Activated CD4-positive, alpha-beta T cell treated with anti-CD3 and anti-CD28 coated beads, Interleukin-2, amount 50 U/mL, for 24 hours (primary cell): ENCODE measurements at places on chromosomes 2 and 18.
A peak's percentile ranks its signal among the peaks of the same experiment; 100 is the strongest.

DNA sequence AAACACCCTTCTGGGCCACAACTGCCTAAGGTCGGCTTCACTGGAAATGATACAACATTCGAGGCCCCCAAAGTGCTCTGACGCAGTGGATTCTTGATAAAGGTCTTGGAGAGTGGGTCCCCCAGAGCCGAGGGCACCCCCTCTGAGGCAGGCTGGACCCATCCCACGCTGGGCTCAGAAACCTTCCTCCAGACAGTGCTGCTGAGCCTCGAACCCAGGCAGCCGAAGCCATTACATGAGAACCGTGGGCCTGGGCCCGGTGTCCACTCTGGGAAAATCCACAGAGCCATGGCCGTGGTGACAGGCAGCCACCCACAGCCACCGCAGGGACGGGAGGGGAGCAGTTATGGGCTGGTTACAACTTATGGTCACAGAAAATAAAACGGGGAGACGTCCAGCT lies 81.4 kb upstream of the ID2 start:
- no peak for DNase-seq

DNA sequence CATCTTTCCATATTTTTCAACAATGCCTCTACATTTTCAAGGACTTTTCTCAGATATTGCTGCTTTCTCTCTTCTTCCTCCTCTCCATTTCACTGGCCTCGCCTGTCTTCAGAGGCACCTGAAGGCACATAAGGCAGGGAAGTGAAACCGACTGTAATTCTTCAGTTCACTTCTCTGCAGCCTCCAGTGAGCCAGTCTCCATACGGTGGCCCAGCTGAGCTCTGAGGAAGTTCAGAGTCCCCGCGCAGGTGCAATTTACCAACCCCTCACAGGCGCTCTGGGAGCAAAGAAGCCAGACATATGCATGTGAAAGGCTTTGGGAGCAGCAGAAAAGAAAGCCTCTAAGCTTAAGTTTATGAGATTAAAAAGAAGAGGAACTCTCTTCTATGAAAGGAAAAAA lies 12.4 kb downstream of the KLHL14 start:
- no peak for DNase-seq

- DNase-seq: no peak
These were observed 19.1 kb downstream of the TRAF3IP1 start for GRCh38 chr2:238339395-238339780.

GRCh38 chr18:21841570-21841969 lies 101.0 kb downstream of the MIB1 start:
- no peak for DNase-seq

- DNase-seq: no peak
These were observed 31.9 kb downstream of the ABHD3 start for GRCh38 chr18:21672521-21673267.

DNA sequence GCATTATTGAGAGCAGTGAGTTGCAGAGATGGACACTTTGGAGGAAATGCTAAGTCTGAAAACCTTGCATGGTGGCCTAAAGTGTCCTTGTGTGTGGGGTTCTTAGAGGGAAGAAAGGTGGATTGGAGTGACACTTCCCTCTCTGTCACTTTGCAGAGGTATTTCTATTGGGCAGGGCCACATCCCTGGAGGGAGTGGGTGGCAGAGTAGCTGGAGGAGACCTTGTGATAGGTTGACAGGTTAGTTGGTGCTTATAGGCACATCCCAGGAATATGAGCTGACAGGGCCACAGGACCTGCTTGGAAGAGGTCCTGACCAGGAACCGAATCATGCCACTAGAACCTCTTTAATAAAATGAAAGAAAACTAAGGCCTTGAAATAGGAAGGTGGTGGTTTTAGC lies 972 bp upstream of the IGFBP5 start:
- no peak for DNase-seq

DNA sequence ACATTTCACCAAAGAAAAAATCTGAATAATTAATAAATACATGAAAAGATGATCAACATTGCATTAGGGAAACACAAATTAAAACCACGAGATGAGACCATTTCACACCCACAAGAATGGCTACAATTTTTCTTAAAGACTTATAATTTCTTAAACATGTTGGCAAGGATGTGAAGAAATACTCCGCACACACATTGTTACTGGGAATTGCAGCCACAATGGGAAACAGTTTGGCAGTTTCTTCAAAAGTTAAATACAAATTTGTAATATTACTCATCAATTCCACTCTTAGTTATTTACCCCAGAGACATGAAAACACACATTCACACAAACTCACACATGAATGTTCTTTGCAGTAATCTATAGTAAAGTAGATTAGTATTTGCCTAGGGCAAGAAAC lies 363.3 kb upstream of the SMIM21 start:
- no peak for DNase-seq

- DNase-seq: no peak
These were observed 112.7 kb upstream of the DLX2 start for GRCh38 chr2:172215172-172215935.

GRCh38 chr2:15982285-15983044 lies 42.1 kb downstream of the MYCN start:
- DNase-seq: no peak

DNA sequence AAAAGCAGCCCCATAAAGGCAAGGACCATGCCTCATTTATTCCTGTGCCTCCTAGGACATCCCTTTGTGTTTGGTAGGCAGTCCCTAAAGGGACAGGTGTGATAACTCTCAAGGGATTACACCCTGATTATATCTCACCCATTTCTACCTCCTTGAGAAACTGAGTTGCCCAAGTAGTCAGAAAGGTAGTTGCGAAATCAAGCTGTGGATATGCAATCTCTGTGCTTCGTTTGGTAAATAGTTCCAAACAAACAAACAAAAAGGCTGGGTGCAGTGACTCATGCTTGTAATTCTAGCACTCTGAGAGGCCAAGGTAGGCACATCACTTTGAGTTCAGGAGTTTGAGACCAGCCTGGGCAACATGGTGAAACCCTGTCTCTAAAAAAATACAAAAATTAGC lies 100.2 kb upstream of the ARL5A start:
- DNase-seq: no peak

GRCh38 chr18:52325997-52326396 lies 14.0 kb upstream of the DCC start:
- DNase-seq: no peak

- DNase-seq: no peak
These were observed 690.1 kb upstream of the KLHL29 start for GRCh38 chr2:22694856-22695255.

GRCh38 chr2:19363474-19363778 lies 5.0 kb upstream of the OSR1 start:
- DNase-seq: no peak

GRCh38 chr2:25368660-25369059 lies 26.9 kb upstream of the DNMT3A start:
- DNase-seq: no peak

- no peak for DNase-seq
These were observed 179.9 kb upstream of the MSH6 start for GRCh38 chr2:47602996-47603395.

DNA sequence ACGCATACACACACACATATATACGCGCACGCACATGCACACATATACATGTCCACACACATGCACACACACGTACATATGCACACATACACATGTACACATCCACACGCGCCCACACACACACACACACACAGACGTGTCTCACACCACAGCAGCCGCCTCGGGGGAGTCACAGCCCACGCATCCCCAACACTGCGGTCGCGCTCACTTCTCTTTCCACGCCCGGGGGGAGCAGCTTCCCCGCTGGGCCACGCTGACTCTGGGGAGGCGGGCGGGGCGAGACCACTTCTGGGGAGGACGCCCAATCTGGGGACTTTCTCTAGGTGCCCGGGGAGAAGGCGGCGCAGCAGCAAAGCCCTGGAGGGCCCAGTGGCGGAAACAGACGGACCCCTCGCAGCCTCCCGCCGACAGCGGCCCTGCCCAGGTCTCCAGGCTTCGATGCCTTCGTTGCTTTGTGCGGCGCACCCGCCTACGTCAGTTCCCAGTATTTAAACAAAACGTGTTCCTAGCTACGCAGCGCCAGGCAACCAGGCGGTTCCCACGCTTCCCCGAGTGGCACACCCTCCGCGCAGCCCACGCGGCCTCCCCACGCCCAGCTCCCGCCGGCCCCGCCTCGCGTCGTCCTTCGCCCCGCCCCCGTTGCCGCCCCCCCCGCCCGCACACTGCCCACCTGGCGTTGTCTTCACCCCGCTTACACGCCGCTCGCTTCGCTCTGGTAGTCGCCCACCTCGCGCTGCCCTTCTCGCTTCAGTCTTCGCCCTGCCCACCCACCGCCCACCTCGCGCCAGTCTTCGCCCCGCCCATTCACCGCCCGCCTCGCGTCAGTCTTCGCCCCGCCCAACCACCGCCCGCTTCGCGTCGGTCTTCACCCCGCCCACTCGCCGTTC lies 810 bp upstream of the RBFA start:
- DNase-seq: no peak

DNA sequence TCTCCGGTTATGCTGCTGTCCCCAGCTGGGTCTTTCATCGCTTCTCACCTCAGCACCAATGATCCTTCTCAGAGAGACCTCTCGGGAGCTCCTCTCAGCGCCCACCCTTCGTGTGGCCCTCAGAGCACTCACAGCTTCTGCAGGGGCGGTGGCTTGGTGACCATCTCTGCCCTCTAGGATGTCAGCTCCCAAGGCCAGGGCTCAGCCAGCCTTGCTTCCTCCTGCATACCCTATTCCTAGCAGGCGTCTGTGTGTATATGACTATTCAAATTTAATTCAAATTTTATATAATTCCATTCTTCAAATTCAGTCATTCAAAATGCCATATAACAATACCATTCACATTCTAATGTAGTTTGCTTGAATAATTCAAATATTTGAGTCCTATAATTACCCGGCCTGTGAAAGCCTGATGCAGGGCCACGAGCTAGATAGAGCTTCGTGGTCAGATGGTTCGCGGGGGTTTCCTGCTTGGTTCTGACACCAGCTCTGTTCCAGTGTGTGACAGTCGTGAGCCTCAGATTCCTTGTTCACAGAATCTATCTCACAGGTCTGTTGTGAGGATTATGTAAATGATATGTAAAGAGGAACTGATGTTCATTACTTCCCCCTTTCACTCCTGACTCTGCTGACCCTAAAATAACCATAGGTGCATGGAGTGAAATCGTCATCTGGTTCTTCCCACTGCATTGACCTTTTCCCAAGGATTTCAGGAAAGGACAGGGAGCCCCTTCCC lies 94.0 kb upstream of the CNGA3 start:
- no peak for DNase-seq

- no peak for DNase-seq
These were observed 30.7 kb downstream of the METTL4 start for GRCh38 chr18:2540575-2540974.

DNA sequence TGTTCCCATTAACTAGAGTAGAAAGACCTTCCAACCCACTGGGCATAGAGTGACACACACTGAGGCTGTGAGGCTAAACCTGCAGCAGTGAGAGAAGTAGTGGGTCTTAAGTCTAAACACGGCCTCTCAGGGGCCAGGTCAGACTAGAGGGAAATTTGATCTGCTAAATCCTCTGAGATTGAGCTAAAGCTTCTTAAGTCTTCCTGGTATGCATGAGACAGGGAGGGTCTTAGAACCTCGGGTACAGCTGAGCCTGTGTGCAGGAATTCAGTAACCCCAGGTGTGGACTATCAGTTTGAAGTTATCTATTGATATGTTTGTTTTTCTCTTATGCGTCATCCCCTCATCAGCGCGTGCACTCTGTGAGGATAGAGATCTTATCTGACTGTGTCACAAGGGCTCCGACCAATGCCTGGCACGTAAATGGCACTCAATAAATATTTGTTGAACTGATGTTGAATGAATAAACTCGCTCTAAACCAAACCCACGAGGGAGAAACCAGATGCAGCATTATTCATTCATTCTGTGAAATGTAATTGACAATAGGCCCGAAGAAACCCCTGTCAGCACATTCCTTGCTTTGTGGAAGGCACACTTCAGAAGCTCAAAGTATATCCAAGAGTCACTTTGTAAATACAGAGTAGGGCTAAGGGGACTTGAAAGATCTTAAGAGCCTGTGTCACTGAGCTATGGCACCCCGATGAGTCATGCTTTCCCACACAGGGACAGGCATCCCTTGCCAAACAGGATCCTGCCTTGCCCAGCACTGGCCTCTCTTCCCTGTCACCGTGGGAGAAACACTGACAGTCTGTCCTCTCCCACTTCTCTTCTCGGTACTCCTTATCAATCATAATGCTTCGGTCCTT lies 21.7 kb upstream of the RAB10 start:
- no peak for DNase-seq

GRCh38 chr18:48007955-48008701 lies 77.7 kb upstream of the SMAD2 start:
- peak; percentile 14 for DNase-seq

GRCh38 chr2:158502974-158503373 lies 46.2 kb downstream of the PKP4 start:
- no peak for DNase-seq

GRCh38 chr2:96969321-96969720 lies 17.1 kb downstream of the FAM178B start:
- no peak for DNase-seq

- no peak for DNase-seq
These were observed 41.3 kb downstream of the RALB start for GRCh38 chr2:120294008-120294340.

DNA sequence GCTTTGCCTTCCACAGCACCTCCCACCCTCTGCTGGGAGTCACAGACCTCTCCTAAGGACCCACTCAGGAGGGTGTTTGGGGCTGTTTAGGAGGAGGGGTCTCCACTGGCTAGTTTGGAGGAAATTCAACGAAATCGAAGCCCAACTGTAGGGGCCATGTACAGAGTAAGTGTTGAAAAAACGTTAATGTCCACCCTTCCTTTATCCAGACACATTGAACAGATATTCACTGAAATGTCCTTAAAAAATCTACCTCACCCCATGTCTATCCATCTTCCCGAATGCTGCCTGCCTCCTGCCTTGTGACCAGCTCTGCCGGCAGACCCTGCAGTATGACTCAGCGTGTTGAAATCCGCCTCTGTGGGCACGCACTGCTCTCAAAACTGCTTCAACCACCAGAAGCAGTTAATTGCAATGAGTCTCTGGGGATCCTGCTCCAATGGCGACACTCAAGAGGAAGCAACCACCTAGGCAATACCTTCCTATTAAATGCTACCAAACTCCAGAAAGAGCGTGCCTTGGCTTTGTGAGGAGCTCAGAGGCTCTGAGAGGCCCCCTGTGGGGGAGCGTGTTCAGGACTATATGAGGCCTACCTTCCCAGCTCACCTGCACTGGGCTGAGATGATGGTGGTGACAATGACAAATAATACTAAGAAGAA lies 61.4 kb upstream of the RTN4 start:
- DNase-seq: no peak

GRCh38 chr2:150856596-150857281 lies 369.3 kb upstream of the RND3 start:
- no peak for DNase-seq

DNA sequence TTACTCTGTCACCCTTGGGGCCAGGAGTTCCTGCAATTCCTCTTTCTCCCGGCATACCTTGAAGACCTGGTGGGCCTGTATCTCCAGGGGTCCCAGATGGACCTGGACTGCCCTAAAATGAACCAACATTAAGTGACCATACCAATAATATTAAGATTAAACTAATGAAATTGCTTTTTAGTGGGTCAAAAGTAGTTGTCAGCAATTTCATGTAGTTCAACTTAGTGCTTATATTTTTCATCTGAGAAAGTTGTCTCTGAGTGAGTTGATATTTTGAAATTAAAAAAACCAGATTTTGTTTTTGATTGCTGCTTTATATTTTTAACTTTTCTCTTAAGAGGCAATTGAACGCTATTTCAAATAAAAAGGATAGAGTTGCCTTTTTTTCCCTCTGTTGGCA lies 83.1 kb downstream of the COL3A1 start:
- no peak for DNase-seq
